ENCODE measurements at places on chromosomes 2 and 18.

DNA sequence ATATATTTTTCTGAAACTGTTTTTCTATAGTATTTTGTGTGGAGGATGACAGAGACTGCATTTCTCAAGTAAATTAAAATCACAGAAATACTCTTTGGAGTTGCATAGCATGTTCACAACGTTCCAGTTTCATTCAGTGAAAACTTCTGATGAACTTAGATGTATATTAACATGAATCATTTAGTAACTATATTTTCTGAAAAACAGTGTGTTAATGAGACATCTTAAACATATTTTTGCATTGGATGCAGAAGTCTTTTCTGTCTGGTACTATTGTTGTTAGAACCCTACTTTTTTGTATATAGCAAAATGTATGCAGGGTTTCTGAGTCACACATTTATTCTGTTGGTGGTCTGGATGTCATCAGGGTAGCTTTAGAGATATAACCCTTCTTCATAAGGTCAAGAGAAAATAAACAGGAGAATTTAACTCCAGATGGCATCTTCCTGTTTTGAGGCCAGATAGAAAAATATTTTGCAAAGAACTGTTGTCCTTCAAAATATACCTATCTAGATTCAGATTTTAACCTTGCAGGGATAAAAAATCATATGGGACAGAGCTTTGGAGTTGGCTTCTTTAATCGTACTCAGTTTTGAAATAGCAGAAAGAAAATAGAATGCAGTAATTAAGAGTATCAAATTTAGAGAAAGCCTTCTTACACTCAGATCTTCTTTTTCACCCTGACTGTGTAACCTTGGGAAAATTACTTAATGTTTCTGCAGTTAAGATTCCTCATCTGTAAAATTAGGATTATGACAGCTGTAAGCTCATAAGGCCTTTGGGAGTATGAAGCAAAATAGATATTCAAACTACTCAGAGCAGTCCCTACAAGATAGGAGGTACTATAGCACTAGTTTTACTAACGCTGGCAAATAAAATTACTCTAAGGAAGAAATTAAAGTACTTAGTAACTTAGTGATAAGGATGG lies 5.3 kb downstream of the COL3A1 start:
- no peak overlapping the region for H3K27ac ChIP-seq
- no peaks in the 10 kb centered on the region for H3K36me3 ChIP-seq
- H3K27me3 ChIP-seq, result no peaks in the 10 kb centered on the region
- no peak for DNase-seq
- no peak overlapping the region for H3K4me3 ChIP-seq

- H3K36me3 ChIP-seq, result peaks cover 58% of the 10 kb centered on the region
- no peak overlapping the region for H3K4me3 ChIP-seq
- no peaks in the 10 kb centered on the region for H3K4me1 ChIP-seq
Measured at GRCh38 chr2:47073641-47074040, 81.5 kb downstream of the STPG4 start.

- no peaks in the 10 kb centered on the region for H3K36me3 ChIP-seq
- DNase-seq, result no peak
- H3K27me3 ChIP-seq, result no peaks in the 10 kb centered on the region
Measured at GRCh38 chr2:54948120-54948519, 102.1 kb downstream of the RTN4 start.

- H3K27me3 ChIP-seq, result no peaks in the 10 kb centered on the region
- H3K36me3 ChIP-seq, result no peaks in the 10 kb centered on the region
- no peak for DNase-seq
- H3K4me1 ChIP-seq, result no peaks in the 10 kb centered on the region
Measured at GRCh38 chr2:197885587-197885986, 81.2 kb downstream of the PLCL1 start.

- DNase-seq, result no peak
- peaks cover 9% of the 10 kb centered on the region for H3K27me3 ChIP-seq
- H3K36me3 ChIP-seq, result peaks cover 11% of the 10 kb centered on the region
- H3K27ac ChIP-seq, result no peak overlapping the region
- H3K4me3 ChIP-seq, result no peak overlapping the region
Measured at GRCh38 chr2:74558284-74559230, 4.0 kb downstream of the DOK1 start.

All from DND-41 (cell line).